ENCODE measurements at places on chromosomes 2 and 18.

DNA sequence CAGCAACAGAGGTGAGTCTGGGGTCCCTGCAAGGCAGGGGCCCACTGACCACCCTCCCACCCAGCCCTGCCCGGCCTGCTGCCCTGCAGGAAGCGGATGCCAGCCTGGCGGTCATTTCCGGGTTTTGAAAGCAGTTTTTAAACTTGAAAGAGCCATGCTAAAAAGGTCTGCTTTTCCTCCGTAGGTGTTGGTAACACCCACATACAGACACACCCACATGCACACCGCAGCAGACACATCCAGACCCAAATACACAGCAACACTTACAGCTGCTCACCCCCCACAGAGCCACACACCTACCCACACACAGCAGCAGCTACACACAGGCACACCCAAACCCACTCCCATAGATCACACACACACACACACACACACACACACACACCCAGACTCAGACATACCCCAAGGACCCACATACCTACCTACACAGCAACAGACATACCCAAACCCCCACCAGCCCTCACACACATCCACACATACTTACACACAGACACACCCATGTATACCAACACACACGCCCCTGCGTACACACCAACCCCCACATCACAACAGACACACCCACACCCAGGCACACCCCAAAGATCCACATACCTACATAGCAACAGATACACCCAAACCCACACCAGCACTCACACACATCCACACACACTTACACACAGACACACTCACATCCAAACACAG, 7.6 kb downstream of the ZFP36L2 start:
- H3K4me1 ChIP-seq = peaks cover 80% of the 10 kb centered on the region
- no peak overlapping the region for H3K27ac ChIP-seq
- no peak for DNase-seq
- no peaks in the 10 kb centered on the region for H3K27me3 ChIP-seq

- no peak overlapping the region for H3K4me3 ChIP-seq
- no peaks in the 10 kb centered on the region for H3K36me3 ChIP-seq
- no peak for DNase-seq
- no peak overlapping the region for H3K27ac ChIP-seq
Measured at GRCh38 chr18:29217124-29217915, 1040.4 kb upstream of the CDH2 start.

- no peak overlapping the region for H3K27ac ChIP-seq
- no peaks in the 10 kb centered on the region for H3K36me3 ChIP-seq
- H3K27me3 ChIP-seq = no peaks in the 10 kb centered on the region
- H3K4me3 ChIP-seq = no peak overlapping the region
Measured at GRCh38 chr2:180776921-180777320, 203.5 kb upstream of the UBE2E3 start.

GRCh38 chr2:43186679-43187374, 39.6 kb downstream of the ZFP36L2 start:
- no peak overlapping the region for H3K27ac ChIP-seq
- H3K4me1 ChIP-seq = peaks cover 9% of the 10 kb centered on the region
- no peak overlapping the region for H3K4me3 ChIP-seq

DNA sequence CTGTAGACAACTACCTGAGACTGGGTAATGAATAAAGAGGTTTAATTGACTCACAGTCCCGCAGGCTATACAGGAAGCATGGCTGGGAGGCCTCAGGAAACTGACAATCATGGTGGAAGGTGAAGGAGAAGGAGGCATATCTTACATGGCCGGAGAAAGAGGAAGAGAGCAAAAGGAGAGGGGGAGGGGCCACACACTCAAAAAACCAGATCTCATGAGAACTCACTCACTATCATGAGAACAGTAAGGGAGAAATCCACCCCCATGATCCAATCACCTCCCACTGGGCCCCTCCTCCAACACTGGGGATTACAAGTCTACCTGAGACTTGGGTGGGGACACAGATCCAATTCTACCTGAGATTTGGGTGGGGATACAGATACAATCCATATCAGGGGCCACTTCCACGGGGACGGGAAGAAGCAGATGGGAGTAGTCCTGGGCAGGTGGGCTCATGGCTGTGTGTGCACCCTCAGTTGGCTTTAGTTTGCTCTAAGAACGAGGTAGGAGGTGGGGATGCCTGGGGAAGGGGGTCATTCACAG, 9.9 kb downstream of the MAB21L4 start:
- H3K4me3 ChIP-seq = no peak overlapping the region
- H3K27me3 ChIP-seq = no peaks in the 10 kb centered on the region
- no peaks in the 10 kb centered on the region for H3K4me1 ChIP-seq
- H3K36me3 ChIP-seq = no peaks in the 10 kb centered on the region
- no peak for DNase-seq

- peaks cover 40% of the 10 kb centered on the region for H3K4me1 ChIP-seq
- DNase-seq = no peak
- peak overlapping the region; percentile 97 for H3K27ac ChIP-seq
Measured at GRCh38 chr2:55049821-55050099, 491 bp downstream of the RTN4 start.

DNA sequence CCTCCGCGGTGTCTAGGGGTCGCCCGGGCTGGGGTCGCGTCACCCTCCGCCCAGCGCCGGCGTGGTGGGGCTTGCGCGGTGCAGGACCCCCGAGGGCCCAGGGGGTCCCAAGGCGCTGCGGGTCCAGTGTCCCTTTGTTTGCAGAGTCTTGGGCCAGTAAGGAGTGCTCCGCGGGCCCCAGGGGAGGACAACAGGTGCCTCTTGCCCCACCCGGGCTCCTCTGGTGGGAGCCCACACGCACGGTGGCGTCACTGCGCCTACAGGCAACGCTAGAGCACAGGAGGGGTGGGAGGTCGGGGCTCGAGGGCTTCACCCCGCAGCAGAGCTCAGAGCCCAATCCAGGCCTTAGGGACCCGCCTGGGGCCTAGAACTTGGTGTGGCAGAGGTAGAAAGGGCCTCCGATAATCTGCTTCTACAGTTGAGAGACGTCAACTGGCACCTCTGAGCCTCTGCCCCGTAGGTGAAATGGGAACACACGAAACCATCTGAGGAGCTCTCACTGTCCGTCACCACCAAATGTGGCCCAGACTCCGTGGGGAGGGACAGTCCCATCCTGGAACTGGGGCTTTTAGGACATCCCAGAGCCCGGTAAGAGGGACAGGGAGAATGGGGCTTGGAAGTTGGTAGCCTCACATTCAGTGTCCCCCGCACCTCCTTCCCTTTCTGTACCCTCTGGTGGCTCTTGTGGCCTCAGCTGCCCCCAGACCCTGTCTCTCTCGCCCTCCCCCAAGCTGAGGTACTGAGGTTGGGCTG, 1.4 kb downstream of the ARID5A start:
- peak overlapping the region; percentile 74 for H3K4me3 ChIP-seq
- peak; percentile 49 for DNase-seq
- H3K36me3 ChIP-seq = no peaks in the 10 kb centered on the region
- no peak overlapping the region for H3K27ac ChIP-seq
- peaks cover 61% of the 10 kb centered on the region for H3K27me3 ChIP-seq

GRCh38 chr2:129754421-129754820, 225.0 kb upstream of the RAB6C start:
- no peaks in the 10 kb centered on the region for H3K27me3 ChIP-seq
- no peak overlapping the region for H3K27ac ChIP-seq
- peaks cover 14% of the 10 kb centered on the region for H3K4me1 ChIP-seq
- DNase-seq = no peak
- H3K4me3 ChIP-seq = no peak overlapping the region

DNA sequence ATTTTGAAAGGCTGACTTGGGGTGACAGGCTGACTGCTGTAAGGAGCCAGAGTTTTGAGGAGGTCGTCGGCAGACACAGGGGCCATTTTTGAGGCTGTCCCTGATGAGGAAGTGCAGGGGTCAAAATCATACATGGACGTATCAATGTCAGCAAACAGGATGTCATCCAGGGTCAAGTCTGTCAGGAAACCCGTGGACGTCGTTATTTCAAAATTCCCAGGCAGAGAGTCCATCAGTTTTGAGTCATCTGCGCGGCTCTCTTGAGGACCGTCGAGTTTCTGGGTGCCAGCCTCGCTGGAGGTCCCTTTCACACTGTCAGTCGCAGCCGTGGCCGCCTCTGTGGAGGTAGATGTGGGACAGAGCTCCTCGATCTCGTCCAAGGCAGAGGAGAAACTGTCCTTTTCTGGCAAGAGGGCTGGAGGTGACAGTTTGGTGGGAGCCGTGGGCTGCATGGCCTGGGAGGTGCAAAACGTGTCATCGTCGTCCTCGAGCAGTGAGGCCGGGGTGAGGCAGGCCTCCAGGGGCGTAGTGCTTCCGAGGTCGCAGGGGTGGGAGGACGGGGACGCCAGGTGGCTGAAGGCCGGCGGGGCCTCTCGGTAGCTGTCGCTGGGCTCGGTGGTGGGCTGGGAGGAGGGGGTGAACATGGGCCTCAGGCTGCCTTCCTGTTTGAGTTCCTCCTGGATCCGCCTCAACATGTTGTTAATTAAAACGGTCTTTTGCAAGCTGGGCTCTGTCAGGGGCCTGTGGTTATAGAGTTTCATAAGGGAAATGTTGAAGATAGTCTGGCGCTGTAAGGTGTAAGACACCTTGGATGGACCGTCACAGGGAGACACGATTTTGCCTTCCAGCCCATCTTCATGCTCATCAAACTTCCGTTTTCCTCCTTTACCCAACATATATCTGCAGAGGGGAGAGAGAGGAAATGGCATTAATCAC, 17.5 kb downstream of the SERTAD2 start:
- no peak for DNase-seq
- no peaks in the 10 kb centered on the region for H3K27me3 ChIP-seq
- peaks cover 5% of the 10 kb centered on the region for H3K36me3 ChIP-seq
- no peak overlapping the region for H3K4me3 ChIP-seq
- no peak overlapping the region for H3K27ac ChIP-seq
- H3K4me1 ChIP-seq = peaks cover 65% of the 10 kb centered on the region
